ENCODE measurements at places on chromosomes 6 and 20.
A peak's percentile ranks its signal among the peaks of the same experiment; 100 is the strongest.

GRCh38 chr6:166786704-166787293 is 159.7 kb upstream of the RPS6KA2 start:
- peak; percentile 81 for DNase-seq

- DNase-seq = peak; percentile 62
Observed at GRCh38 chr6:40419377-40419776, 167.8 kb downstream of the LRFN2 start.

DNA sequence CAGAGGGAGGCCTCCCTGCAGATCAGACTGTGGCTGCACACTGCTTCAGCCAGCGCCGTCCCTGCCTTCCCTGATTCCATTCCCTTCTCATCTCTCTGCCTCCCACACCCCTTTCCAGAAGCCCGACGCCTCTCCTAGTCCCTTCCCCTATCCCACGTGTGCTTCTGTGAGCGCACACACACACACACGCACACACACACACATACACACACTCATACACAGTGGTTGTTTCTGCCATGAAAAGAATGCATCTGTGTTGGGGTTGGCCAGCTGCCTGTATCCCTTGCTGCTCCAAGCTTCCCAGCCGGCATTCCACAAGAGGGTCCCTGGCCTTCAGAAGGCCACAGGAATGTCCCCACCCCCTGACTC is 51.7 kb downstream of the MOCS1 start:
- DNase-seq = no peak

DNA sequence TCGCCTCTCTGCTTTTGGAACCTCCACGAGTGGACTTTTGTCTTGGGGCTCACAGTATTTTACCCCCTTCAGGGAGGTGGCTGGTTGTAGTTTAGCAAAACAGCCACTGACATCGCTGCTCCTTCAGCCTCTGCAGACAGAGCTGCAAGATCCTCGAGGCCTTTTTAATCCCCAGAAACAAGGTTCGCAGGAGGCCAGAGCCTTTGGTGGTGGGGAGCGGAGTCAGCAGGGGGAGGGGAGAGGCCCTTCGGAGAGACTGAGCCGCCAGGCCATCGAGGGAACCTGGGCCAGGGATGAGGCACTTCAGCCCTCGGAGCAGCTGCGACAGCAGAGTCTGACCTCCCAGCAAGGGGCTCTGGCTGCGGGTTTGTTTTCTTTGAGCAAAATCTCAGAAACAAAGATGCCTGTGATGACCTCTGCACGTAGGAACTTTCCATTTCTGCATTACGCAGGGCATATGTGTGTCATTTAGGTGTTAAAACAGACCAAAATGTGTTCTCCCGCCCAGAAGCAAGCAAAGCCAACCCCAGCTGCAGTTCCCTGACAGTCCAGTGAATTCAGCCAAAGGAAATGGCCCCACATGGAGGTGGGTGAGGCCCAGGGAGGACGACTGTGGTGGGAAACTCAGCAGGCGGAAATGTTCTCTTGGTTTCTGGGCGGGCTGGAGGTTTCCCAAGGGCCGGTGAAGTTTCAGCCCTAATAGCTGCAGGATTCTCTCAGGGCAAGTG is 171.2 kb upstream of the SULF2 start:
- peak; percentile 55 for DNase-seq

DNA sequence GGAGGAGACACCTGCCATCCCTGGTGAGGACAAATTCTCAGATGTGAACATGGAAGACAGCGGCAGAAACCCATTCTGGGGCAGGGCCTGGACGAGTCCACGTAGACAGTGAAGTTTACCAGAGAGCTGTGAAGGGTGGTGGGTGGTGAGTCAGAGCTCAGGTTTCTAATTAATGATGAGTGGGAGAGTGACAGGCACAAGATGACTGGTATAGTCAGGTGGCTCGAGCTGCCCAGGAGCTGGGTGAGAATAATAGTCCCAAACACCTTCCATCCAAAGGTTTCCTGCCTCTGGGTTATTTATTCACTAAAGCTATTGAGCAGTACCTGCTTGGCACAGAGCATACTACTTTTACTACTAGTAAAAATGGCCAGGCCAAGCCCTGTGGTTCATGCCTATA is 6.0 kb downstream of the TLDC2 start:
- no peak for DNase-seq

DNA sequence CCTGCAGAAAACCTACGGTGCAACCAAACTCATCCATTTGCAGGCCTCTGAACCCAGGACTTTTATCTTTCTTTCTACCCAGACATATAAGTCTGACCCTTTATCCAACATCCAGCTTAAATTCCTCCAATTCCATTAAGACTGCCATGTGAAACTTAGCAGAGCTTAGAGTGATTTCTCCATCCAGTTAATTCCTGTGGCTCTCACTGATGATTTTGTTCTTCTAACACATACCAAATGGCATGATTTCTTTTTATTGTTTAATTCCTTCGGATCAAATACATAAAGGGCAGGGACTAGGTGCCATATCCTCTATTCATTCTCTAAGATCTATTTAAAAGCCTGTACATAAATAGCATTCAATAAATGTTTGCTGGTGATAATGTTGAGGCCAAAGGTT is 92.9 kb downstream of the TASP1 start:
- DNase-seq = no peak

GRCh38 chr6:134714679-134715078 is 235.2 kb downstream of the ALDH8A1 start:
- DNase-seq = no peak

GRCh38 chr6:109946979-109947378 is 31.1 kb upstream of the GPR6 start:
- DNase-seq = no peak

GRCh38 chr6:140956571-140957369 is 1176.0 kb upstream of the GJE1 start:
- no peak for DNase-seq

GRCh38 chr20:13625304-13625979 is 13.3 kb downstream of the TASP1 start:
- DNase-seq = no peak

- no peak for DNase-seq
Observed at GRCh38 chr20:48324744-48325143, 503.1 kb downstream of the PREX1 start.

GRCh38 chr6:55220961-55221360 is 46.6 kb downstream of the HCRTR2 start:
- DNase-seq = no peak

DNA sequence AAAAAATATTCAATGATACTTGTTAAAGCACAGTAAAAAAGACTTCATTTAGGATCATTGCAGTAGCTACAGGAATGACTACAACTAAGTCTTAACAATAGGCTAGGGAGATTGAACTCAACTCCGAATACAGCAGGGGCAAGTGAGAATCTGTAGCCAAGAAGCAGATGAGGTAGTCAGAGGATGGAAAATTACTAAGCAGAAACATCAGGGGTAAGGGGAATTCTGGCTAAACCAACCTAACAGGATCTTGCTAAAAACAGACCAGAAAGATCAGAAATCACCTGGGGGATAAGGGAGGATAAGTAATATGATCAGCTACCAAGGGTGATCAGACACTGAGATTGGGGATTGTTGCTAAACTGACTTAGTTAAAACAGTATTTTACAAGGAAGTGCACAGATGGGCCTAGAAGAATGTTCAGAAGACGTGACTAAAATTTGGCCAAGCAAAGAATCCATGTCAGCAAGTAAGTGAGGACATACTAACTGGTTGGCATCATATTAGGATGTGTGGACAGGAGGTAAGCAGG is 217.5 kb downstream of the TENT5A start:
- DNase-seq = no peak

DNA sequence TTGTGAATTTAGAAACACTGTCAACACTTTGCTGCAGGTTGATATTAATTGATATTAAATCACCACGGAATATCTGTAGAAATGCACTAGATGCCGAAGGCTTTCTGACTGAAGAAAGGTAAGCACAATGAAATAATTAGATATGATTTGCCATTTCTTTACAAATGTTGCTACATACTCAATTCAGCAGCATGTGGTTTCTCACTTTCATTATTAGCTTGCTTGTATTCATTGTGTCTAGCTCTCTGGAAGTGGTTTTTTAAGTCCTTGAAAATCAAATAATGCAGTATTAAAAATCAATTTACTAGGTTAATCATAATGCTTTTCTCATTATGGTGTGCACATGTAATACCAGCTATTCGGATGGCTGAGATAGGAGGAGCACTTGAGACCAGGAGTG is 231.3 kb upstream of the MARCKS start:
- no peak for DNase-seq

DNA sequence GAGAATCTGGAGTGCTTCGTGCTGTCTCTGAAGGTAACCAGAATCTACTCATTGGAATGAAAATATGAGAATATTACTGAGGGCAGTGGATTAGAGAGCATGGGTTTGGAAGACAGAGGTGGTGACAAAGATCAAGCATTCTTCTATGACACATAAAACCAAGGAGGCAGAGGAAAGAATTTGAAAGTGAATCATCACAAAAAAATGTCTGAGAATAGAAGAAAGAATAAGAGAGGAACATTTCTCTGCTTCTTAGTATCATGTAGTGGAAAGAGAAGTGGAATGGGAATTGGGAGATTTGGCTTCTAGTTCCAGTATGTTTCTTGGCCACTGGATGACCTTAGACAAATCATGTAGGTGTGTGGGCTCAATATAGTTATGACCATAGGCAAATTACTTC is 474.0 kb downstream of the TFAP2B start:
- no peak for DNase-seq

Data from H7 (cell line).